OCI-M1 (cell line): ENCODE measurements at places on chromosomes 3 and 15.
A peak's percentile ranks its signal among the peaks of the same experiment; 100 is the strongest.

- DNase-seq = no peak
Observed at GRCh38 chr3:120648290-120648689, 33.7 kb downstream of the HGD start.

- peak; percentile 94 for DNase-seq
Observed at GRCh38 chr3:49411968-49412631, at the start of the genes RHOA and TCTA. Gene RHOA (minus strand): TSS chr3:49411976. CDS start chr3:49375589, 36,387 bp downstream. Gene TCTA (plus strand): TSS chr3:49412423. CDS start chr3:49412427, 4 bp downstream.

DNA sequence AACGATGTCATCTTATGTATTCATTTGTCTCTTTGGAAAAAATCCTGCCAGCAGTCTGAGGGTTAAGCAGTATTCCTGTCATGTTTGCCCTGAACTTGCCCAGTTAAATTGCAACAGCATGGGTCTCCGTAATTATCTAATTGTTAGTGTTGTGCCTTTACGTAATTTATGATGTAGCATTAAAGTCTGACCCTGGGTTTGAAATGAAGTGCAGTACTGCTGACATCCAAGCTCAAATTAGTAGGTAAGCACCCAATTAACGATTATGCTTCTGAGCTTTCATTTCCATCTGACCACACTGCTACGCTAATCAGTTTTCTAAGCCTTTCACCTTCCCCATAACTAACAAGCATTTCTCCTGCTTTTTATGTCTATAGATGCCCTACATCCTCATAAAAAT, 241.8 kb downstream of the ARRDC4 start:
- no peak for DNase-seq

- DNase-seq = no peak
Observed at GRCh38 chr3:142459096-142459495, 11.3 kb upstream of the XRN1 start.

- DNase-seq = no peak
Observed at GRCh38 chr3:55659701-55660100, 172.6 kb upstream of the WNT5A start.

GRCh38 chr3:160929595-160929994, 173.6 kb downstream of the PPM1L start:
- no peak for DNase-seq

GRCh38 chr3:156772588-156773206, 53.5 kb upstream of the LEKR1 start:
- DNase-seq = no peak

GRCh38 chr3:65776081-65776480, 262.6 kb downstream of the MAGI1 start:
- no peak for DNase-seq

GRCh38 chr15:40693904-40694687, 878 bp upstream of the RAD51 start:
- DNase-seq = no peak

GRCh38 chr3:81503026-81503425, 258.4 kb downstream of the GBE1 start:
- no peak for DNase-seq

DNA sequence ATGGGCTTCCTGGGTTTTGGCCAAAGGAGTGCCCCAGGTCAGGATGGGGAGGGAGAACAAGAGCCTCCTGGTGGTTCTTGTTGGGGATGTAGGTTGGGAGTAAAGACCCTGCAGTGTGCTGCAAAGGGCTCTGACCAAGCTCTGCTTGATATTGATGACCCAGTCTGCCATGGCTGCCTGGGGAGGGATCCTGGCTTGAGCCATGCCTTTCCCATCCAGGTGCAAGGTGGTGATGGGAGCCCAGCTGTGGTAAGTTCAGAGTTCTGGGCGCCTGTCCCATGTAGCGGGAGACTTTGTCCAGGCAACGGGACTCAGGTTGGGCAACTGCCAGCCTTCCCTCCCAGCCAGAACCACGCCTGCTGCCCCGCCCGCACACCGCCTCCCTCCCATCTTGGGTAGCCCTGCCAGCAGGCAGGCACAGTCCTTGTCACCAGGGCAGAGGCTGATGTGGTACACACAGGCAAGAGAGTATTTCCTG, 2.6 kb downstream of the GNAI2 start:
- DNase-seq = no peak

DNA sequence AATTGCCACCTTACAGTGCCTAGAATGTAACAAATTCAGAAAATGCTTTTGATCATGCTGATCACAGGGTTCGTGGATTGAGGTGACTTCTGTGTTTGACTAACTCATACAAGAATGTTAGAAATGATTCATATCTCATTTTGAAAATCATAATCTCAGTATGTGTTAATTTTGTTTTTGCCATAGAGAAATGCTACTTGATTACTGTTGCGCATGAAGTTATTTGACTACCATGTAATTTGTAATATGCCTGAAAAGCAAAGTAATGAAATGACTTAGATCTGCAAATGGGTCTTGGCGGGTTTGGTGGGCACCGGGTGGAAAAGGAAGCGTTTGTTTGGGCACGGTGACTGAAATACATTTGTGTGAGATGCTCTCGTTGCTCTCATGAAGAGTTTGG, 173.6 kb upstream of the BHLHE40 start:
- no peak for DNase-seq

DNA sequence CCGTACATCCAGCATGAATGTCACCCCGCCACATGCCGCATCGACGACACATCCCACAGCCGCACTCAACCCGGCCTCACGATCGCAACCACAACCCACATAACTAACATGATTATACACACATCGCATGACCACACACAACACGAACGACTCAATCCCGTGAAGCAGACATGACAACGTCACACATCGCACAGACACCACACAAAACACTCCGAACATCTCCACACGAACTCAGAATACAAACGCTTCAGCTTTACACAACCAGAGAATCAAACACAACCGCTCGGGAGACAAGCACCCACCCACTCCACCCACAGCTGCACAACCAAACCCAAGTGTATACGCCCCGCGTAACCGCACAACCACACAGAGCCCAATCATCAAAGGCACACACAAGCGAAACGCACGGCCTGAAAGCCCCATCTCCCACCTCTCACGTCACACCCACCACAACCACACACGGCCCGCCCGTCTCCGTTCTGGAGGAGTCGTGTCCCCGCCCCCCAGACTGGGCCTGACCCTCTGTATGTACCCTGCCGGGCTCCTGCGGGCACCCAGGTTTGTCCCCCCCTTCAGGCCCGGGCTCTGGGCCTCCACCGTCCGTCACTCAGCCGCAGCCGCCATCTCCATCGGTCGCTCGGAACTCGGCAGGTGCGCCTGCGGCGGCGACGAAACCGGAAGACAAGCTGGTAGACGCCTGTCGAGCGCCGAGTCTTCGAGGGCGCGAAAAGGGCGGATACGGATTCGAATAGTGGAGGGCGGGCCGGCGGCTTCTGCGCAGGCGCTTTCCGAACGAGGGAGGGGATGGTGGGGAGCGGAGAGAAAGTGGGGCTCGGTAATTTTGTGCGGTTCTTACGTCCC, at the start of gene RBSN:
TSS of gene RBSN (minus strand) at position 646 of the 861 bp plus-strand sequence. CDS start 3,028 bp downstream, outside the sequence.
- DNase-seq = peak; percentile 97

DNA sequence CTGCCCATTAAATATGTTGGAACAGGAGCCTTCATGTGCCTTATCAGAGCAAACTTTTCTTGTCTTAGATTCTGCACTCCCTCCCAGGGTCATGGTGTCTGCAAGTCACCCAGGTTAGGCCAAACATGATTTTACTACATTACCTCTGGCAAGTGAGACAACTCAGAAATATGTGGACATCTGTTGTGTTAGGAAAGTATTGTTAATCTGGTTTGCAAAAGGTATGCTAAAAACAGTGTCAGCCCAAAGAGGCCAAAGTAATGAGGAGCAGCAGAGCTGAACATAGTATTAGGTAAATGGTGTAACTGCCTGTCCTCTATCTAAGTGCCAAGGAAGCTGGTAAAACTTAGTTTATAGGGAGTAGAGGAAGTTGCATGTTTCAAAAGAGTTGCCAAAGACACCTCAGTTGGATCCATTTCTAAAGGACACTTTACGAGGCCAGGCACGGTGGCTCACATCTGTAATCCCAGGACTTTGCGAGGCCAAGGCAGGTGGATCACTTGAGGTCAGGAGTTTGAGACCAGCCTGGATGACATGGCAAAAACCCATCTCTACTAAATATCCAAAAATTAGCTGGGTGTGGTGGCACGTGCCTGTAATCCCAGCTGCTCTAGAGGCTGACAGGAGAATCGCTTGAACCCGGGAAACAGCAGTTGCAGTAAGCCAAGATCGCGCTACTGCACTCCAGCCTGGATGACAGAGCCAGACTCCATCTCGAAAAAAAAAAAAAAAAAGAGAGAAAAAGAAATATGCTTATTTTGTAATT, 22.5 kb upstream of the PPIB start:
- no peak for DNase-seq

GRCh38 chr15:73560501-73561117, 72.6 kb downstream of the NPTN start:
- peak; percentile 77 for DNase-seq

- DNase-seq = no peak
Observed at GRCh38 chr3:58215317-58216025, 4.7 kb upstream of the DNASE1L3 start.

- DNase-seq = no peak
Observed at GRCh38 chr3:187958432-187959003, 195.4 kb upstream of the LPP start.

DNA sequence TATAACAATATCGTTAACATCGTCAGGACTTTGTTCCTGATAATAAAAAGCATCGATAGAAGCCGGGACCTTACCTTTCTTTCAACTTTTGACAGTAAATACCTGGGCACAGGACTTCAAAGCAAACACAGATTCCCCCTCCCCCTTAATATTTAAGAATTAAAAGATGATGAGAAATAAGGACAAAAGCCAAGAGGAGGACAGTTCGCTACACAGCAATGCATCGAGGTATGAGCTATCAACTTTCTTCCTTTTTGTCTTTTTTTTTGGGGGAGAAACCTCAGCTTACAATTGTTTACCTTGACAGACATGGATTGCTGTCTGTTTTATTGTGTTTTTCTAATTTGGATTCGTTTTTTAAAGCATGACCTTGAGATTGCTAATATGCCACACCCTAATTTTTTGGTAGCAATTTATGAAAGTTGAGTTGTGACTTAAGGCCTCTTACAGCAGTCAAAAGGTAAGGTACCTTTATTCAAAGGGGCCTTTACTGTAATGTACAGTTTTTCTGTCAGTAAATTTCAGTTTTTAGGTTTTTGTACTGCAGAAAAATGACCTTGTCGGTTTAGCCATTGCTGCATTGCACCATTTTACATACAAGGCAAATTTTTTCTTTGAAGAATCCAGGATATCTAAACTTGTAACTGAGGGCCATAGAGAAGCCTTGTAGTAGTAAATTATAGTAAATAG, 1.1 kb downstream of the CHD2 start:
- DNase-seq = peak; percentile 71

DNA sequence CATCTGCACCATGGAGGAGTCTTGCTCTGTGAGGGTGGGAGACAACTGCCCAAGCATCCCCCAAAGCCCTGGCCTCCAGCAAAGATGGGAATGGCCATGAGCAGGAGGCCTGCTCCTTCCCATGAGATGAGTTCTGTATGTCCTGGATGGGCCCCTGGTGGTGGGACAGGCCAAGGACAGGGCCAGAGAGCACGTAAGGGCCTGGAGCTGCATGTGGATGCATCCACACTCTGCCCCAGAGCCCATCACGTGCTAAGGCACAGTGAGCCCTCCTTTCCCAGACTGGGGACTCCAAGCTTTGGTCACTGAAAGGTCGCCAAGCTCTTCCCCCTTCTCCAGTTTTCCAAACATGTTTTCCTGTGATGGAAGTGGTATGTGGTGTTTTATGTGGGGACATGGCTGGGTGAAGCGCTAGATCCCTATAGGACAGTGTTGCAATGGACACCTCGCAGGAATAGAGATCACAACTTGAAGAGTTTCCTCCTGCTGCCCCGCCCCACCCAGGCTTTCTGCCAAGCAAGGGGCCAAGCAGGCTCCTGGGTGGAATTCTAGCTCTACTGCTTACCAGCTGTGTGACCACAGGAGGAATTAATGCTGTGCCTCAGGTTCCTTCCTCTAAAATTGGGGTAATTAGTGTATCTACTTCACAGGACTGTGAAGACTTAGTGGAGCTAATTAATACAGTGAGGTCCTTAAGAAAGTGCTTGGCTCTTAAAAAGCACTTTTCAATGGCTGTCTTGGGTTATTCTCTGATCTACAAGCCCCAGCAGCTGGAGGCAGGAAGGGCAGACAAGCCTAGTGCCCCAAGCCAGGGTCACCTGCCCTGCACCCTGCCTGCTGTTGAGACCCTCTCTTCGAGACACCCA, 106.4 kb upstream of the RPL32 start:
- DNase-seq = peak; percentile 22

GRCh38 chr15:45134682-45135604, 5.1 kb downstream of the DUOX1 start:
- DNase-seq = no peak

DNA sequence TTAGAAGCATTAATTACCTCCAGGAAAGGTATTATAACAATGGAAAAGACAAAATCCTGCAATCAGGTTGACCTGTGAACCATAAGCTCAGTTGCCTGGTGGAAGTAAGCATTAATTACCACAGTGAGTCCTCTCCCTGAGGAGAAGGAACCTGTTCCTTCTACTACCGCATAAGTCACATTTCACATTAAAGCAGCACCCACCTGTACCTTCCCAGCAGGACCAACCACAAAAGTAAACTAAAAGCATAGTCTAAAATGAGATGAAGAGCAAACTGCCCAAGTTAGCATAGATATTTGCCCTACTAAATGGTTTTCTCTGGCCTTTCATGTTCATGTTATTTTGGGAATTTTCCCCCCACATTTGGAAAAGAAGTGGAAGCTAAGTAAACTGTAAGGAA, 78.2 kb downstream of the EFL1 start:
- no peak for DNase-seq

- no peak for DNase-seq
Observed at GRCh38 chr15:88647351-88648105, 8.7 kb downstream of the ISG20 start.

DNA sequence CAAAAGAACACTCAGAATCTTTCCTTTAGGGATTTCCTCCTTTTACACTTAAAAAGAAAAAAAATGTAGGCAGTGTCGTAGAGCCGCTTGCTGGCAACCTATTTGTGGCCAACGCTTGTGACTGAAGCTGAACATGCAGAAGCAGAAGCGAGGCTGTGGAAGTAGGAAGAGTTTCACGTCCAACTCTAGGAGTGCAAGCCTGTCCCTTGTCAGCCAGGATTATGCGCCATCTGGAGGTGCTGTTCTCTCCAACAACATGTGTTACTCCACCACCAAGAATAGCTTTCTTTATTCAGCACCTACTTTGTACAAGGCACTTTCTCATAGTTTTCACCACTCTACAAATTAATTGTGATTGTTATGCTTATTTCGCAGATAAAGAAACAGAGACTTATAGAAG, 223.2 kb upstream of the LMCD1 start:
- DNase-seq = peak; percentile 25

DNA sequence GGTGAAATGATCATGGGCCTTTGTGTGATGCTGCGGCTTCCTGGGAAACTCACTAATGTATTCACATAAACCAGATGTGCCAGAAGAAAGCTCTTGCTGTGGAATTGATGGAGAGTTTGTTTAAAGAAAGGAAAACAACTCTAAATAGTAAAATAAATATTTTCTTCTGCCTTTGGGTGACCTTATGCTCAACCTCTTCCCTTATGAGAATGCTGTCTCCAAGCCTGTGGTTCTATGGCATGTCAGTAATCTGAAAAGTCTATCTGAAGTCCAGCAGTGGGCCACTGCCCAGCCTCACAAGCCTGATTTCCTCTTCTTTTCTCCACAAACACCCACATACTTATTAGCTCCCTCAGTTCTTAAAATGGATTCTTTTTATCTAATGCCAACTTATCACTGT, 49.9 kb upstream of the PHLDB2 start:
- DNase-seq = no peak

GRCh38 chr3:108602935-108603294, 13.4 kb downstream of the DZIP3 start:
- peak; percentile 43 for DNase-seq

- DNase-seq = no peak
Observed at GRCh38 chr3:140068494-140069017, 133.6 kb downstream of the CLSTN2 start.

GRCh38 chr3:72274493-72275330, 489.8 kb upstream of the PROK2 start:
- peak; percentile 87 for DNase-seq
